ENCODE measurements at places on chromosomes 7 and 10.
A peak's percentile ranks its signal among the peaks of the same experiment; 100 is the strongest.

- DNase-seq = no peak
Measured at GRCh38 chr7:69685293-69685631, 87.0 kb downstream of the AUTS2 start.

DNA sequence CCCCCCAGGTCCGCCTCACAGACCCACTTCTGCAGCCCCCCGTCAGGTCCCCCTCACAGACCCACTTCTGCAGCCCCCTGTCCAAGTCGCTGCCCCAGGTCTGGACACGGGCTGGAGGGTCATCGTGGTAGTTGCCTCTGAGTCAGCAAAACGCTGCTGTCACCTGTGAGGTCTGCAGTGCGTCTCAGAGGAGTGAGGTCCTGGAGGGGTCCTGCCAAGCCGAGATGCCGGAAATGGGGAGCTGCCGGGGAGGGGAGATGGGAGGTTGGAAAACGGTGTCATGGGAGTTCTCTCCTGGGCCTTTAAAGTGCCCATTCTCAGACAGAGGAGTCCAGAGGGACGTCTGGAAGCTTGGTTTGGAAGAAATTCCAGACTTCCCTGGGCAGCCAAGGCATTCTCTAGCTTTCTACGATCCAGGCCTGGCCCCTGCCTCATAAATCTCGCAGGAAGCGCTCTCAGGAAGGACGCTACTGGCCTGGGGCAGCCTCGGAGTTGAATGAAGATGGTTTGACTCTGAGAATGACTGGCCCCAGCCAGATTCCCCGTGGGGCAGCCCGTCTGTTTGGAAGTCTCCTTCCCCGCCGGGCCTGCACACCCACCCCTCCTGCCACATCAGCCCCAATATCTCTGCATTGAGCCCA lies 38.7 kb downstream of the CALML3 start:
- DNase-seq = no peak

DNA sequence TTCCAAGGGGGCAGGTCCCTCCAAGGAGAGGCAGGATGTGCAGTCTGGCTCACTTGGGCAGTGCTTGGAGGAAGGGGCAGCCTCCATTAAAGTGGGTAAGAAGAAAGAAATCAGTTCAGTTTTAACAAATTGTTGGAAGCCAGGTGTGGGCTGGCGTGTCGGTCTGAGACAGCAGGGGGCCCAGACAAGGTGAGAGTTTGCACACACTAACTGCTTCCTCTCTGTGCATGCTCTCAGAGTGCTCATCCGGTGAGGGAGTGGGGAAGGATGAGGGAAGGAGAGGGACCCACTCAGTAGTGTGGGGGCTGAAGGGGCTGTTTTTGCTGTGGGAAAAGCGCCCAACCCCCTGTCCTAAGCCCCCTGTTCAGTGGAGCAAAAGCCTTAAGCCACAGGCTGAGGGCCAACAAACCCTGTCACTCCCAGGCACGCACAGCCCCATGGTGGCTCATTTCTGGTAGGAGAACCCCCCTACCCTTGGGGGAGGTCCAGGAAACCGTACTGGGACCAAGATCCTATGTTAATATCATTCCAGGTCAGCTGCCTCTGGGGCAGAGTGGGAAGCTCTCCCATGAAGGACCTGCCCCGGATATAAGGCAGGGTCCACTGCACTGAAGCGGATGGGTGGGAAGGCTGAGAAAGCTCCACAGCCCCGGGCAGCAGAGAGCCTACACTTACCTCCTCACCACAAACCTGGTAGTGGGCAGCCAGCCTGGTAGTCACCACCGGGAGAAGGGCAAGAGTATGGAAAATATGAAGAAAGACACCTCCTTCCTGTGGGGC lies 5.1 kb upstream of the PCBD1 start:
- no peak for DNase-seq

DNA sequence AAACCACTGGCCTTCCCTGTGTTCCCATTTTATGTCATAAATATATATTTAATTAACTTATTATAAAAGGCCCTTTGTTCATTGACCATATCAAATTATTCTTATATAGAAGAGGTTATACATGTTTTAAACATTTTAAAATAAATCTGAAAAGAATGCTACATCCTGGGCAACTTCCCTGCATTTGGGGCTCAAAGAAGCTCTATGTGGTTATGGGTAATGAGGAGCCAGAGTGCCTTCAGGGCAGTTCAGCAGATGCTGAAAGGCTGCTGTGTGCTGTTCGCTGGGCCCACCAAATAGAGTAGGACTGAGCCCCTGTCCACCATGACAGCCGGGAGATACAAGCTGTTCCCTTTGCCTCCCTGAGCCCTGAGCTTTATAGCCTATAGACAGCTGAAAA lies 35.9 kb downstream of the HTRA1 start:
- DNase-seq = no peak

DNA sequence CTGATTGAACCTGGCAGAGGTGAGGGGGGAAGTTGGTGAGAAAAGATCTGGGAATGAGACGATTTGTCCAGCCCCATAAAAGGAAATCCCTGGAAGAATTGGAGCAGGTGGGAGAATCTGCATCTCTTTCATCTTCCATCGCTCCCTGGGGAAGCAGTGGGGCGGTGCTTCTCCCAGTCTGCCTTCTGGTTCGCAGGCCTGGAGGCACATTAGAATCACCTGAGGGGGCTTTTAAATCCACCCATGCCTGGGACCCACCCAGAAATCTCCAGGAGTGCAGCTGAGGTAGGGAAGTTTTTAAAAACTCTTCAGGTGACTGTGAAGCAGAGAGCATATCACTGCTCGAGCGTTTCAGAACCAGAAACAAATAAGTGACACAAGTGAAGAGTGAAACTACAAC lies 26.7 kb upstream of the SYPL1 start:
- DNase-seq = no peak

- no peak for DNase-seq
Measured at GRCh38 chr7:36306722-36307121, 82.9 kb upstream of the ANLN start.

- DNase-seq = no peak
Measured at GRCh38 chr10:21497177-21497807, 28.2 kb downstream of the SKIDA1 start.

DNA sequence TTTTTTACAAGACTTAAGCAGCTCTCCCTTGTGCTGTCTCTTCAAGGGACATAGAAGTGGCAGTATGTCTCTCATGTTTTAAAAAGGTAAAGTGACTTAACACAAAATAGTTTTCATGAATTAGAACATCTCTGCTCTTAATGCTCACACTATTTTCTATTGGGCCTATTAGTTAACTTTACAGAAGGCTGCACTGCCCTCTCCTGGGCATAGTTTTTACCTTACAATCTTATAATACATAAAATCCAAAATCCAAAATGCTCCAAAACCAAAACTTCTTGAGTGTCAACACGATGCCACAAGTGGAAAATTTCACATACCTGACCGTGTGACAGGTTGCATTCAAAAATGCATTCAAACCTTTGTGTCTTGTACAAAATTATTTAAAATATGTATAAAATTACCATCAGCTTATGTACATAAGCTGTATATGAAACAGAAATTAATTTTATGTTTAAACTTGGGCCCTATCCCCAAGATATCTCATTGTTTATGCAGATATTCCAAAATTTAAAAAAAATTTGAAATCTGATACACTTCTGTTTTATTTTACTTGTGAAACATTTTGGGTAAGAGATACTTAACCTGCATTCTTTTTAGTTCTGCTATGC lies 25.8 kb downstream of the TES start:
- peak; percentile 74 for DNase-seq

GRCh38 chr10:78494179-78494578 lies 460.5 kb downstream of the RPS24 start:
- no peak for DNase-seq

- no peak for DNase-seq
Measured at GRCh38 chr10:79393221-79393923, 46.1 kb downstream of the PPIF start.

DNA sequence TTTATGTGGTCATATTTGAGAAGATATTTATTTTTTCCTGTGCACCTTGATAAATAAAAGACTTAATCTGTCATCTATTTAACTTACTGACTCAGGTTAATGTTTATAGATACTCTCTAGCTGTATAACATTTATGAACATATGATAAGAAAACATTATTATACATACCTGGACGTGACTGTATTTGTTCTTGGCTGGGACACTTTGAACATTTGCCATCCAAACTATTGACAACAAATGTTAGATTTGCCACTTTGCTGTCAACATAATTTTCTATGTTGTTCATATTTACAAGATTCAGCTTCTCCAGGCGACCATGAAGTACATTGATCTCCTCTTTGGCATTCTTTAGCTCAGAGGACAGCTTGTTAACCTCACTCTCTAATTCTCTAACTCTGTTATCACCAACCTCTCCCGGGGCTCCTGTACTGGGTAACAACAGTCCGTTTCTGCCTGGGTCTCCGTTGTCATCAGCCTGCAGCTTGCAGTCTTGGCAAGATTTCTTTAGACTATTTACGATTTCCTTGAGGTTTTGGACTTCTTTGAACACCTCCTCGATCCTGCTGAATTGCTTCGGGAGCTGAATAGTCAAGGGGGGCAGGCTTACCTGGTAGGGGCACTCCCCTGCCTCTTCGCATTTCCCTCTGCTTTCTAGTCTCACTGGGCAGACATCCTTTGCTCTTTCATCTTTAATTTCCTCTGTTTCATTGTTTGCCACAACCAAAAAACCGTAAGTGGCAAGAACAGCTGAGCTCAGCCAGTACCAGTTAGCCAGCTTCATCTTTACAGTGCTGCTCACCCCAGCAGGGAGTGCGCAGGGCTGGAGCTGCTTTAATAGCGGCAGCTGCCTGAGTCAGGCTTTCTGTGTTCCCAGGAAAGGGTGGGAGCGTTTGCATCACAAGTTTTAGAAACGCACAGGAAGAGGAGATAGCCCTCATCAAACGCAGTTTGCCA lies at the start of gene FGL2:
Gene FGL2, minus strand, starts transcription at position 807 of the 954 bp plus-strand sequence. Its CDS starts 26 bp downstream, at position 781.
- peak; percentile 30 for DNase-seq

GRCh38 chr7:48113275-48113674 lies 24.2 kb downstream of the UPP1 start:
- no peak for DNase-seq

DNA sequence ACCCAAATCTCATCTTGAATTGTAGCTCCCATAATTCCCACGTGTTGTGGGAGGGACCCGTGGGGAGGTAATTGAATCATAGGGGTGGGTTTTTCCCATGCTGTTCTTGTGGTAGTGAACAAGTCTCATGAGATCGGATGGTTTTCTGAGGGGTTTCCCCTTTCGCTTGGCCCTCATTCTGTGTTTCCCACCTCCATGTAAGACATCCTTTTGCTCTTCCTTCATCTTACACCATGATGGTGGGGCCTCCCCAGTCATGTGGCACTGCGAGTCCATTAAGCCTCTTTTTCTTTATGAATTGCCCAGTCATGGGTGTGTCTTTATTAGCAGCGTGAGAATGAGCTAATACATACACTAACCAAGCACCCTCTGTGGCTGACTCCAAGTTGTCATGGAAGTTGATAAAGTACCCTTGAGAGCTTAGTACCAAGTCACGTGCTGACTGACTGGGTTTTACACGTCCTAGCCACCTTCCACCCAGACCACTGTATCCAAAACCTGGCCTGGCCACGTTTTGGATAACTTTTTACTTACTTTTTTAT lies 614.4 kb downstream of the SDK1 start:
- DNase-seq = no peak

GRCh38 chr7:55127622-55128081 lies 108.8 kb downstream of the EGFR start:
- DNase-seq = no peak

DNA sequence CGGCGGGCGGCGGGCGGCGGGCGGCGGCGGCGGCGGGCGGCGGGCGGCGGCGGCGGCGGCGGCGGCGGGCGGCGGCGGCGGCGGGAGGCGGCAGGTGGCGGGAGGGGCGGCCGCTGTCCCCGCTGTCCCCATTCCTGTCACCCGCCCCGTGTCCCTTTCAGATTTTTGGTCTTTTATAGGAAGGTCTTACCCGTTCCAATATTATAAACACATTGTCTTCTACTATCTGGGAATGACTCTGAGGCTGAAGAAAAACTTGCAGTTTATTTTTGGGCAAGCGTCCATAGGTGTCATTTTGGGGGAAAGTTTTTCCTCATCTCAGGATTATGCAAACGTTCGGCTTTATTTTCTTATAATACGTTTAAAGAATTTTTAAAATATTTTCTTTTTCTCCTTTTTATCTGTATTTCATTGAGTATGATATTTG lies 578 bp downstream of the ZNF713 start:
- DNase-seq = peak; percentile 38

DNA sequence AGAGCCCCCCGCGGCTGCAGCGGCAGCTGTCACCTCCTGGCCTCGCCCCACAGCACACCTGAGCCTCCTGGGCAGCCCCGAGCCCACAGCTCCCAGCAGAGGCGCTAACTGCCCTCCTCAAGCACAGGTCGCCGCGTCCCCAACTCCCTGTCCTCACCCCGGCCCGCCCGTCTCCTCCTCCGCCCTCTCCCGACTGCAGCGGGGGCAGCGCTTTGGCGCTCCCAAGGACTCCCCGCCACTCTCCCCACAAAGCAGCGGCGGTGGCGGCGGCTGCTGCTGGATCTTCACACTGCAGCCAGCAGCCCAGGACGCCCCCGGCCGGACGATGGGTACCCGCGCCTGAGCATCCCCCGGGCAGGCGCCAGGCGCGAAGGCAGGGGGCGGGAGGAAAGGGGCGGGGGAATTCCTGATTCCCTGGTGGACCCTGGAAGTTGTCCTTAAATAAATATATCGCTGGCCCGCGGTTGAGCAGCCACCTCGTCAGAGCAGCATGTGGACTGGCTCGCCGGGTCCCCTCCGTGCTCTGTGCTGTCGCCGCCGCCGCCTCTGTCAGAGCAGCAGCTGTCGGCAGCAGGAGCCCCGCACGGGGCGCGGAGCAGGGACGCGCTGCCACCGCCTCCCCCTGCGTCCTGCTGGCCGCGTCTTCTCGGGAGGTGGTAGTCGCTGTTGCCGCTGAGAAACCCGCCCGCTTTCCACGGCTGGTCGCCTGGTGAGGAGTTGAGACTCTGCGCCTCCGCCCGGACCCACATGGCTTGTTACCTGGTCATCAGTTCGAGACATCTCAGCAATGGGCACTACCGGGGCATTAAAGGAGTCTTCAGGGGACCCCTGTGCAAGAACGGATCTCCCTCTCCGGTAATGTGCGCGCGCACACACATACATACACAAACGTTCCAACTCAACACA lies at the start of gene ZNF804B:
Gene ZNF804B, plus strand, starts transcription at position 471 of the 906 bp plus-strand sequence. Its CDS starts 277 bp downstream, at position 748.
- DNase-seq = no peak
